ENCODE measurements at places on chromosomes 3 and 15.

DNA sequence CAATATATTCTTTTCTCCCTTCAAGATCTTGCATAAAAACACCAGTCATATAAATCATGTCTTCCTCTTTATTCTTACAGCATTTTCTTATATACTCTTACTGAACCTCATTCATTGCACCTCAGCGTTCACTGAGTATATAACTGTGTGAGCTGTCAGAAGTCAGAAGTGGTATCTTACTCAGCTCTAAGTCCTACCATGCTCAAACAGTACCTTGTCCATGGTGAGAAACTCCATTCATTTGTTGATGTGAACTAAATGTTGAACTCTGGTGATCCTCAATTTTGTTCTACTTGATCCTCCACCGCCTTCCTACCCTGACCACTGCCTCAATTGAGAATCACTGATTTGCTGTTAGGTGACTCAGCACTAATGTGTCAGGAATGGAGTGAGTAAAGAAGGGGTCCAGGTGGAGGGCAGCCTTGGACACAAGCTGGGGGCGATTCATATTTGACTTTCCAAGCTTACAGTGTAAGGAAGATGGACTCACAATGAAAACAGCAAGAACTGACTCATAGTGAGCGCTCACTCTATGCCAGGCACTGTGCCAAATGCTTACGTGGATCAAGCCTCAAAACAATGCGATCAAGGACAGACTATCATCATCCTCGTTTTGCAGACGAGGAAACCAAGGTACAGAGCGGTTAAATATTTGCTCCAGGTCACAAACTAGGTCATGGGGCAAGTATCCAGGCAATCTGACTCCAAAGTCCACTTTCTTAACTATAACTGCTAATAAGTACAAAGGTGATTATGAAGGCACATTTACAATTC lies 13.5 kb upstream of the ZFYVE19 start:
- peak; percentile 96 for DNase-seq

- no peak for DNase-seq
These were observed 214.8 kb downstream of the ZMAT3 start for GRCh38 chr3:178856804-178857203.

DNA sequence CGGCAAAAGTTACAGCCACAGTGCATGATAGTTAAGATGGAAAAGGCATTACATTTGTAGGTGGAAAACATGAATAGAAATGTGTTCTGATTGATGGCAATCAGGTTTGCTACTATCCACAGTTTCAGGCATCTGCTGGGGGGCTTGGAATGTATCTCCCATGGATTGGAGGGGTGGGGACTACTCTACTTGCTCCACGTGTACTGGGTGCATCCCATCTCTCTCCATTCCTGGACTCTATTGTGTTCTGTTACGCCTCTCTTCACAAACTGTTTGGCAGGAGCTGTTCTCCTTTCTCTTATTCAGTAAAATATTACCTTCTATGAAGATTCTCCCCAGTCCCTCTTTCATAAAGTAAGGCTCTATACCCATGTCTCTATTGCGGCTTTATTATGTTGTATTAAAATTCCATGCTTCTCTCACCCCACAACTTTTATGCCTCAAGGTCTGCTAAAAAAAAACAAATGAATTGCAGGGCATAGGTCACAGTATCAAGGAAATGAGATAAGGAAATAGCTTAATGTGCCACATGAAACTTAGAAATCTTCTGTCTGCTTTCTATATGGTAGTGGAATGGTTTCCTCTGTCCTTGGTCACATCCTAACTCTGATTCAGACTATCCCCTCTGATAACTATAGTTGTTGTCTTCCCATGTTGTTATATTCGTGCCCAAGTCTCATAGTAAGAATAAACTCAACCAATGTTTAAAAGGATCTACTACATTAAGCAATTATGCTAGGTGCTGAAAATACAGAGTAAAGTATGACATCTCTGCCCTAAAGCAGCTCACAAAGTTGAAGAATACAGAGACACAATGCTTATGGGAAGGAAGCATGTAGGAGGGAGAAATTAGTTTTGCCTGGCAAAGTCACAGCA lies 43.2 kb downstream of the LRRFIP2 start:
- DNase-seq, result no peak

DNA sequence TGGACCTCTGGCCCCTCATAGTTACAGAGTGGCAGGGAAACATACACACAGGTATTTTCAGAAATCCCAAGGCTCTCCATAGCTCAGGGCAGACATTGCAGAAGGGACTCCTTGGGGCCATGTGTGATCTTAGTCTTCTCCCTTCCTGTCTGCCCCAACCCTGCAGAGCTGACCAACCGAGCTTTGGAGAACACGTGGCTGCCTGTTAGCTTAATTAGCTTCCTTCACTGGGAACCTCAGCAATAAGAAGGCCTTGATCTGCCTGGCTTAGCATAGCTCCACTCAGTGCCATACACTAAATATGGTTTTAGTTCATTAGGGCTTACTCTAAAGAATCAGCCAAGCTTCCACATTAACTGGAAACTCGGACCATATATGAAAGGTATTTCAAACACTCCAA lies 12.3 kb downstream of the LYZL4 start:
- no peak for DNase-seq

GRCh38 chr3:142180761-142181362 lies 31.5 kb upstream of the TFDP2 start:
- DNase-seq, result peak; percentile 64

DNA sequence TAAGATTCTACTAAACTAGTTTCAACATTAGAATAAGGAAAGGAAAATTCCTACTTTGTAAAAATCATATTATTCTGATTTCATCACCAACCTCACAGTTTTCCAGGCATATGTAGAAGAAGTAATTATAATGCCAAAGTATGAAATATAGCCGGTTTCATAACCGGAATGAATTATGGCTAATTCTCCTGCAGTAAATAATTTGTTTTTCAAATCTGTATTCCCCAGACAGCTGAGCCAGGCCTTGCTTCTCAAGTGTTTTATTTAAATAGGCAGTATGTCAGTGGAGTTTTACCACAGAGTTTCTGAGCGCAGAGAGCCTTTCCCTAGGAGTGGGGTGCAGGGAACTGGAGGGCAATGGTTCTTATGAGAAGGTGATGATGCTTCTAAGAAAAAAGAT lies 8.7 kb upstream of the CPA3 start:
- no peak for DNase-seq

DNA sequence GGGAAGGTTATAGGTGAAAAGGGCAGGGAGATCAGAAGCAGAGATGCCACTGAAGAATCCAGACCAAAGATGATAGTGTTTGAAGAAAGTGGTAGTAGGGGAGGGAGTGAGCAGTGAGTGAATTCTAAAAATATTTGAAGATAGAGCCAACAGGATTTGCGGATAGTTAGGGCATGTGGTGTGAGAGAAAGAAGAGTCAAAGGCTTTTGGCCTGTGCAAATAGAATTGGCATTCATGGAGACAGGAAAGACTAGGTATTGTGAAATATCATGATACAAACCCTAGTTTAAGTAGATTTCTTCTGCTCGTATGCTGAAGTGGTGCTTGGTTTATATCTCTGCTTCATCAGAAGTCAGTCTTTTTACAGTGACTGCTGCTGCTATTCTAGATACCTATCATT lies 224.2 kb upstream of the CFAP20DC start:
- DNase-seq, result no peak

DNA sequence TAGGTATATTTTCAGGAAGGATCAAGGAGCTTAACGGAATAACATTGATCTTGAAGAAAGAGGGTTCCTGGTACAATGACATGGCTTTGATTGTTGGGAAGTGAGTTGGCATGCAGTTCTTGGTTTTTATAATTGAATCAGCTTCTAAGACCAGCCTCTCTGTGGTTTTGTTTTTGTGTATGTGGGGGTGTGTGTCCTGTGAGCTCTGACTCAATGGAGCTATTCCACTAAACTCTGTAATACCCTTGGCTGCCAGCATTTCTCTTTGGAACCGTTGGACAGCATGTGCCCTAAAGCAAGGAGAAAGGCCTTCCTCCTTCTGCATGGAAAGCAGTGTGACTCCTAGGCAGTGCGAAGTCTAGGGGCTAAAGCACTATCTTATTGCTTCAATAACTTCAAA lies 124.8 kb downstream of the EDEM1 start:
- DNase-seq, result no peak

GRCh38 chr3:177733936-177734335 lies 536.7 kb upstream of the TBL1XR1 start:
- no peak for DNase-seq

- no peak for DNase-seq
These were observed 773.2 kb downstream of the OTOL1 start for GRCh38 chr3:162269636-162270458.

- no peak for DNase-seq
These were observed 1075.1 kb downstream of the AGBL1 start for GRCh38 chr15:87154761-87155160.

DNA sequence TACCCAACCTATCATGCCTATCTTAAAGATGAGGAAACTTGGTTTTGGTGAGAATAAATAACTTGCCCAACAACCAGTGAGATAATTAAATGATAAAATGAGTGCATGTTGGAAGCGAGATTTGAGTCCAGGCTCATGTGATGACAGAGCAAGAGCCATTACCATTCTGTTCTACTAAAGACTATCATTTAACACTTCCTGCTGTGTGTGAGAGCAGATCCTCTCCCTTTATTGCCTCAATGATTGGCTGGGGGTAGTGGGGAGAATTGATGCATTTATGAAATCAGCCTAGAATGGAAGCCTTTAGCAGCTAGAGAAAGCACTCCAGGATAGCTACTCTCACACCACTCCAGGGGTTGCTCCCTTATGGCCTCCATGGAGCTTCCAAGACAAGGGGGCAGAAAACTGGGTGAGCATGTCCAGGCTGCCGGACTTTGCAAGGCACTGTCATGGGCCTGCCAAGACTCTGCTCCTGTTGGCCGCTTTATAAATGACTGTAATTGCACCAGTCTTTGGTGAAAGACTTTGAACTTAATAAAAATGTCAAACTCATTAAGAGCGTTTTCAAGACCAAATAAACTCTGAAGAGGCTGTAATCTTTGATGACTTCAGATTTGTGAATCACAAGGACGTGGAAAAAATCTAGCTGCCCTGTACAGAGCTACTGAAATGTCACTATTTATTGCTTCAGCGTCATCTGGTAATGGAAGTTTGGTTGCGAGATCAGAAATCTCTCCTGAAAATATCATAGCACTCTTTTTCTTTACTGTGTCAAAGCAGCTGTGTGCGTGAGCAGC lies 209.1 kb upstream of the NR2E3 start:
- DNase-seq, result no peak

DNA sequence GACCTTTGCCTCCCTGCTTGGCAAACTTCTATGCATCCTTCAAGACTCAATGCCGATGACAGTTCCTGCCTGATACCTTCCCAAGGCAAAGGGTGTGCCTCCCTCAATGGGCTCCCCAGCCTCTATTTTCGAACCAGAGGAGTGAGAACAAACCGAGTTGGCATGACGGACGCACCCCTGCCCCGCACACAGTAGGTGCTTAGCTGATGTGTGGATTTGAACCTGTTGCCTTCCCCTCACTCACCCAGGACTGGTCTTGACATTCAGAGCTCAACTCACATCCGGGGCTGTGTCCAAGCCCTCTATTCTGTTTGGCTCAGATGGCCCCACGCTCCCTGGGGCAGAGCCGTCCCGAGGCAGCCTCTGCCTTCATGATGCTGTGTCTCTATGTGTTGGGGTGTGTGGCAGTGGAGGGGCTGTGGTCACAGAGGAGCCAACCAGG lies 52.2 kb upstream of the SLC6A11 start:
- DNase-seq, result no peak

DNA sequence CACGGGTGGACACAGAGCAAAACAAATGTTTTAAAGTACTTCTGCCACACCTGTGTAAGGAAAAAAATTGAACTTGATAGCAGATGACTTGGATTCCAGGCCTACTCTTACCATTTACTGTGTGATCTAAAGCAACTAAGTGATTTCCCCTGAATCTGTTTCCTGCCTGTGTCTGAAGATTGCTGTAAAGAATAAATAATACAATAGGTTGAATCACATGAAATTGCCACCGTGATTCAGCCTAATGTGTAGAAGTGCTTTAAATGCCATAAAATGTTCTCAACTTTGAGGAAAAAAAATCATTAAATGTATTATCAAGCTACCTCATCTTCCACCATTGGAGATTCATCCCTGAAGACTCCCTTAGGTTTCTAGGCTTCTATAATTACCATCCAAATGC lies 27.6 kb upstream of the NUDT16 start:
- DNase-seq, result no peak

GRCh38 chr15:38193496-38193895 lies 59.1 kb upstream of the SPRED1 start:
- DNase-seq, result no peak

DNA sequence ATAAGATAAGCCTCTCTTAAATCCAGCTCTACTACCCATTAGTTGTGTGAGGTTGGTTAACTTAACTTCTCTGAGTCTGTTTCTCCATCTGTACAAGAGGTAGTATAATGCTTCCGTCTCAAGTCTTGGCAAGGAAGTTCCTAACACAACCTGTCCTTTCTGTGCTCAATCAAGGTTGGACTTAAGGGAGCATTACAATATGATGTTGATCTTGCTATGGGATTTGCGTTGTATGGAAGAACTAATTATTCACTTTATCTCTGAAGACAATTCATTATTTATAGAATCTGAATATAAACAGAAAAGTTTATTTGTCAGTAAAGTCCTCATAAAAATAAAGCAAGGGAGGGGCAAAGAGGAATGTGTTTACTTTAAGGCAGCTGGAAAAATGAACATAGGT lies 18.9 kb upstream of the SPTSSB start:
- no peak for DNase-seq

DNA sequence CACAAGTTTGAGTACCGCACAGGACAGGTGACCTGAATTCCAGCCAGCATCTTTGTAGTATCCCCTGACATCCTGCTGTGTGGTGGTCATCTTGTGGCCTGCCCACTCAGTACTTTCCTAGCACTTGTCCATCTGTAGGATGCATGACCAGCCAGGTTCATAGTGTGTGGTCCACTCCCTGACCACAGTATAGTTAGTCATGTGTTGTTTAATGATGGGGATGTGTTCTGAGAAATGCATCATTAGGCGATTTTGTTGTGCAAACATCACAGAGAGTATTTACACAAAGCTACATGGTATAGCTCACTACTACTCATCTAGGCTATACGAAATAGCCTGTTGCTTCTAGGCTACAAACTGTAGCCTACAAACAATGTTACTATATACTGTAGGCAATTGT lies 16.9 kb upstream of the RBPMS2 start:
- DNase-seq, result peak; percentile 22

DNA sequence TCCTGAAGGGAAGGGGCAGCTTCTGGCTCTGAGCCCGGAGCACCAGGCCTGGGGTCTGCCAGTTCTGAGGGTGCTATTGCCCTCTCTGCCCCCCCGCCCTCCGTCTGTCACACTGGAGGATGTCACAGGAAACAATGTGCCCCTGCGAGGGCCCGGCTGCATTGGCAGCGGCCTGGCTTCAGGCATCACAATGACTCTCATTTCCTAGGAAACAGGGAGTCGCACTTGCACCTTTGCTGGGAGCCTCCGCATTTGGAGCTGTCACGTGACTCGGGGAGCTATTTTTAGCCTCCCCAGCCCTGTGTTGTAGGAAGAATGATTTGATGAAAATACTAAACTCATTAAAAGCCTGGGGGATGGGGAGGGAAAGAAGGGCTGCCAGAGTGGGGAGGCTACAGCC lies 518.9 kb downstream of the SHQ1 start:
- no peak for DNase-seq

- peak; percentile 4 for DNase-seq
These were observed 744.7 kb downstream of the EPHA3 start for GRCh38 chr3:89851974-89852621.
